ENCODE measurements at places on chromosomes 3 and 15.

DNA sequence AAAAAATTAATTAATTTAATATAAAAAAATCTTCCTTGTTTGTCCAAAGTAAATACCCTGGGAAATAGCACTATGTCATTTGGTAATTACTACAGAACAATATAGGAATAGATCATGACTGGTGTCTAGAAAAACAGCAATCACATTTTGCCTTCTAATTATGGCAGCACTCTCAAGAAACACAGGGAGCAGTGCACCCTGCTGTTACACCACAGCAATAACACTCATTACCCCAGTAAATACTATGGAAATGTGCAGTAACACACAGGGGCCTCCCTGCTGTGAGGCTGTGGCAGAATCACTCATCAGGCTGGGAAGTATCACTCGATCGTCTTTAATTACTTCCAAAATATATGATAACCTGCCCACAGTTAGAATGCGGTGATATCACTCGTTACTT, 646.0 kb downstream of the TUSC7 start:
- DNase-seq = no peak

GRCh38 chr15:74274470-74275038, 38.4 kb downstream of the CCDC33 start:
- DNase-seq = no peak

- DNase-seq = no peak
Observed at GRCh38 chr3:100891827-100892226, 101.4 kb downstream of the ABI3BP start.

DNA sequence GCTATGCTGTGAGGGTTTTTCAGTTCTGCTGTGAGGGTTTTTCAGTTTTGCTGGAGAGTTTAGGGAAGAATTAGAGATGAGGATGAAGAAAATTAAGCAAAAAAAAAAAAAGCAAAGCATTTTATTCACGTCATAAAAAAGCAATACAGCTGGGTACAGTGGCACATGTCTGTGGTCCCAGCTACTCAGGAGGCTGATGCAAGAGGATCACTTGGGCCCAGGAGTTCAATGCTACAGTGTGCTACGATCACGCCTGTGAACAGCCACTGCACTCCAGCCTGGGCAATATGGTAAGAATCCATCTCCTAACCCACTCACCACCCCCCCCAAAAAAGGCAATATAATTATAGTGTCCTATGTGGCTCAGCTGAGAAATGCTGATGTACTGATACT, 162.7 kb downstream of the MAGI1 start:
- no peak for DNase-seq

DNA sequence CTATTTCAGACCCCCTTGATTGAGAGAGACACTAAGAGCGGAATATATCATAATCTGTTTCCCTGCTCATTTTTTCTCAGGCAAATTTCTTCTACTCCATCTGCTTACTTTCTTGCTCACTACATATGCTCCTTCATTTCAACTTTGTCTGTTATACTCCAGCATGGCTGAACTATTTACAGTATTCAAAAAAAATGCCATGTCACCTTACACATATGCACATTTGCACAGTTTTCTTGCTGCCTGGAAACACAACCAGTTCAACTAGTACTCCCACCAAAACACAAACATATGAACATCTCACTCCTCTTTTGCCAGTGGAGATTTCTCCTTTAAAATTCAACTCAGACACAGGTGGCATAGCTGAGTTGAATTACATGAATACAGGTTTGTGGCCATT, 1142.1 kb upstream of the CADM2 start:
- DNase-seq = no peak

- DNase-seq = no peak
Observed at GRCh38 chr15:72972362-72972761, 79.9 kb upstream of the NEO1 start.

DNA sequence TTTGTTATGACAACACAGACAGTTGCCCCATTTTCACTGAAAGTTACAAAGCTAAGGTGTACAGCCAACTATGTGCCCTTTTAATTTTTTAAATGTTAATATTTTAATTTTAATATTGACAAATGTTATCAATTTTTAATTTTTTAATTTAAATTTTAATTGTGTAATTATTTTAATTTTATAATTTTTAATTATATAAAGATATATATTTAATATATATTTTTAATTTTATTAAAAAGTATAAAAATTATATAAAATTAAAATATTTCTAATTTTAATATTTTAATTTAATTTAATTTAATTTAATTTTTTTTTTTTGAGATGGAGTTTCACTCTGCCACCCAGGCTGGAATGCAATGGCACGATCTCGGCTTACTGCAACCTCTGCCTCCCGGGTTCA, 52.1 kb upstream of the ATP11B start:
- no peak for DNase-seq

- DNase-seq = no peak
Observed at GRCh38 chr3:162302983-162303624, 806.5 kb downstream of the OTOL1 start.

DNA sequence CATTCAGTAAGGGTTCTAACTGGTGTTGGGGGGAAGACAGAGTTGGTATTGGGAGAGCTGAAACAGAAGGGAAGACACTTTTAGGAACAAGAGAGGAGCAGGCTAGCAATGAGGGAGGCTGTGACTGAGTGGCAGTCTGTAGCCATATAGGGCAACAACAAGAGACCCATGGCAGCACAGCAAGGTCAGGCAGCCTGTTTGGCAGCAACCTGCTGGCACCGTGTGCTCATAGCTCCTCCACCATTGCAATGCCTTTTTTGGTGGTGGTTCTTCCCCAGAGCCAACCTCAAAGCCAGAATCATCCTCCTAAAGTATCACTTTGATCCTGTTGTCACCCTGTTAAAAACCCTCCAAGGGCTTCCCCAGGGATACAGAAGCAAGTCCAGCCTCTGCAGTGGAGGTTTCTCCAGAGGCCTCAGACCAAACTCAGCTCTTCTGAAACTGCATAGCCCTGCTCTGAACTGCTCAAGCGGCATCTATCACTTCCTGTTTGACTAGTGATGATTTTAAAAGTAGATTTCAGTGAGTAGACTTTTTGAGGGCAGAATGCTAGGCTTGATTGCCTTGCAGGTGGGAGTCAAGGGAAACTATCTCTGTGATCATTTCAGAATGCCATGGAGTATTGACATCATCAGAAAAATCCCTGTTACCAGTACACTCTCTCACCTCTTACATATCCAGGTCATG, 176.9 kb downstream of the STAC start:
- no peak for DNase-seq

DNA sequence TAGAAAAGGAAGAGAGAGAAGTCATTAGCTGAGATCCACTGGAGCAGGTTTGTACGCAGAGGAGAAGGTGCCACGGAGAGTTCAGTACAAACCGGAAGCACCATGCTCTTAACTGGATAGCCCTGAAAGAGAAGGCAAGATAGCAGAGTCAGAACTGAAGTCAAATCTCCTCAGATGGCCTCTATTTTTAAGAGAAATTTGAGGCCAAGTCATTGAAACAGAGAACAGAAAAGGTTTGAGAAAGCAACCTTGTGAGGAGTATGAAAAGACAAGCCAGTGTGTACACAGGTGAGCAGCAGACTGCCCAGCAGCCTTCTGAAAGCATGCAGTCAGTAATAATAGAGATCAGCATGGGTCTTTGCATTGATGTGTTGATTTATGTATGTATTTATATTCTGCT, 66.1 kb upstream of the SPRED1 start:
- no peak for DNase-seq

Data from activated T-cell treated with anti-CD3 and anti-CD28 coated beads, Interleukin-2, amount 50 U/mL, for 48 hours (primary cell).